NCI-H1417 treated with DMSO at 0.1 percent for 48 hours (cell line): ENCODE measurements at places on chromosomes 1 and 21.
A peak's percentile ranks its signal among the peaks of the same experiment; 100 is the strongest.

DNA sequence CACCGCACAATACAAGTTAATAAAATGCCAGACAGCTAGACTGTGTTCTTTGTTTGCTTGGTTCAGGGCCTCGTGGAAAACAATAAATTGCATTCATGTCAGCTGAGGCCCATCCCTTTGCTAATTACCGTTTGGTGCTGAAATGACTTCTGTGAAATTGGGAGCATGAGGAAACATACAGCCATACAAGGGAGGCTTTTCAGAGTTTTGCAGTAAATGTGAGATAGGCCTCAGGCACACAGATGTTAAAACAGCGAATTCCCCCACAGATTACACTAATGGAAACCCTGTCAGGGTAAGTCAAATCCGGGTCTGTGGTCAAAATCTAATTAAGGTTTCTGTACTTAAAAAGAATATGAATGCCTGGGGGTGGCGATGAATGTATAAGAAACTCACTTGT, 173.5 kb upstream of the LMO4 start:
- no peak for DNase-seq

- no peak for DNase-seq
These were observed 2.4 kb downstream of the PLPP3 start for GRCh38 chr1:56576880-56577405.

- DNase-seq = no peak
These were observed 31.8 kb downstream of the SLC2A1 start for GRCh38 chr1:42926879-42927242.

DNA sequence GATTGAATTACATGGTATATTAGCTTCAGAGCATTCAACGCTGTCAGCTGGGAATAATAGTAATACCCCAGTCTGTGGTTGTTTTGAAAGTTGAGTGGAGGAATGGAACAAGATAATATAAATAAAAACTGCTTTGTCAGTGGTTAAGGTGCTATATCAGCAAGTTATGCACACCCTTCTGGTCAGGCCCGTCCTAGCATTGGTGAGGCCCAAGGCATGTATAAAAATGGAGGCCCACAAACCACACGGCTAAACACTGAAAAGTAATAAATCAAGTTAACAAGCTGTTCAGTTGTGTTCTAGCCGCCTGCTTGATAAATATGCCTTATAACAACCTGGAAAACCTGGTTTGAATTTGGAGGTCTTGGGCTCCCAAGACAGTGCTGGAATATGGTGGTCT, 77.4 kb downstream of the PSMG1 start:
- DNase-seq = no peak

GRCh38 chr21:27885296-27885711, 918.4 kb upstream of the ADAMTS5 start:
- no peak for DNase-seq

DNA sequence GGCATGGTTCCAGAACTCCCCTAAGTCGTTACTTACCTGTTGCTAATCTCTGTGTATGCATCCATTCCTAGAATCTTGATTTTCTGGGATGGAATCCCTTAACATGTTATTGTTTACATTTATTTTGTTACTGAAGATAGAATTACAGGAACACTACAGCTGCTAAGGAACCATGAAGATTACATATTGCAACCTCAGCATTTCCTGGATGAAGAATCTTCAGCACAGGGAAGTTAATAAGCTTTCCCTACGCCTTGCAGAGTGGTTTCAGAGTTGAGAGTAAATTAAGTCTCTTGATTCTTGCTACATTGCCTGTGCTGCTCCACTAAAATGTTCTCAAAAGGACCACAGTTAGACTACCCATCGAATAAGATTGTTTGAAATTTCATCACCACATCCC, 31.4 kb upstream of the GBP6 start:
- DNase-seq = no peak

DNA sequence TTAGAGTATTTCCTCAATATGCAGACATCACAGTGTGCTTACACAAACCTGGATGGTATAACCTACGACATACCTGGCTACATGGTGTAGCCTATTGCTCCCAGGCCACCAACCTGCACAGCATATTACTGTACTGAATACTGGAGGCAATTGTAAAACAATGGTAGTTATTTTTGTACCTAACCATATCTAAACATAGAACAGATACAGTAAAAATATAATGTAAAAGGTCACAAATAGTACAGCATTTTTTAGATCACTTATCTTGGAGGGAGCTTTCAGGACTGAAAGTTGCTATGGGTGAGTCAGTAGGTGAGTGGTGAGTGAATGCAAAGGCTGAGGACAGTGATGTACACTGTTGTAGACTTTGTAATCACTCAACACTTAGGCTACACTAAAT, 492.3 kb downstream of the MRPL39 start:
- DNase-seq = no peak

DNA sequence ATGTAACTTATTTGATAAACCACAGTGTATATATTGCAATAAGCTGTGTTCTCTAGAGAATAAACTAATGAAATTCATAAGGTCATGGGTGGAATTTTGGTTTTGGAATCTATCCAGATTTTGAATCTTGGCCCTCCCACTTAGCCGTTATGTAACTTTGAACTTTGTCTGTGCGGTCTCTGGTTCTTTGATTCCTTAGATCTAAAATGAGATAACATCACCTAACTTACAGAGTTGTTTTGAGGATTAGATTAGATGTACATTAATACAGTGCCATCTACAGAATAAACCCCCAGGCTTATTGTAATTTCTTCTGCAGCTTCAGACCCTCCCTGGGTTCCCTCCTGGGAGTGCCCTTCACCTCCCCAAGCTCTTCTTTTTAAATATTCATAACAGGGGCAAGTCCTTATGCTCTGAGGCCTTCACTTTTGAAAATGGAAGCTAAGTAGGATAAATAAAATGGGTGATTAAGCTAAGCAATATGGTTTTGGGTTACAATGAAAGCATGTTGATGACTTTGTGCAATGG, 124.3 kb downstream of the ATG4C start:
- DNase-seq = no peak

DNA sequence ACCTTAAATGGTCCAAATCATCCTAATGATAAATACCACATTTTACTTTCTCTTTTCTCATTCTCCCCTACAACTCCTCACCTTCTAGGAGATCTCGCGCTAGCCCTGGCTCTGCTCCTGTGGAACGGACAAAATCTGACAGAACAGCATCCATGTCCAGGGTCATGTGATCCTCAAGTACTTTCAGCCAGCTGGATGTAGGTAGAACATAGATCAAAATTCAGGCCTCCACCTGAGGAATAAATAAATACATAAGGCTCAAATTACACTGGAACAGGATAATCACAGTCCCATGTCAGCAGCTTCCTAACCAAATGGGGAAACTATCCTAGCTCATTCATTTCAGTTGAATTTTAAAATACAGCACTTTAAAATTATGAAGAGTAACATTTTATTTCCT, 33.2 kb downstream of the OTUD7B start:
- no peak for DNase-seq

GRCh38 chr1:214753236-214753852, 150.3 kb downstream of the CENPF start:
- no peak for DNase-seq

DNA sequence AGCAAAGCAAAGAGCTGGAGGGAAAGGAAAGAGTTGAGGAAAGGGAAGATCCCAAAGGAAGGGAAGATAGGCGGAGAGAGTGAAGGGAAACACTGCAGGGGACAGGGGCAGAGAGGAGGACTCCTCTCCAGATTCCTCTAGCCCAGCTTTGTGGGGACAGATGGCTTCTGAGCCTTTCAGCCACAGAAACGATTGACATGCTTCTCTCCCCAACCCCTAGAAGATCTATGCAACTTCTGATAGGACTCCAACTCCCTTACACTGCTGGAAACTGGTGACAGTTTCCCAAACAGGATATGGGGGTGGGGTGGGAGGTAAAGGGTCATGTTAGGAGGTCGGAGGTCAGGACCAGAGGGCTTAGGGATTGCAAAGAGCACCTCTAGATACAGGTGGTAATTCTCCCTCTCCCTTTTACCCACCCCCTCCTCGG, 6.5 kb downstream of the MEX3A start:
- no peak for DNase-seq

- DNase-seq = no peak
These were observed 81.7 kb upstream of the ATP1B1 start for GRCh38 chr1:169024800-169025271.

DNA sequence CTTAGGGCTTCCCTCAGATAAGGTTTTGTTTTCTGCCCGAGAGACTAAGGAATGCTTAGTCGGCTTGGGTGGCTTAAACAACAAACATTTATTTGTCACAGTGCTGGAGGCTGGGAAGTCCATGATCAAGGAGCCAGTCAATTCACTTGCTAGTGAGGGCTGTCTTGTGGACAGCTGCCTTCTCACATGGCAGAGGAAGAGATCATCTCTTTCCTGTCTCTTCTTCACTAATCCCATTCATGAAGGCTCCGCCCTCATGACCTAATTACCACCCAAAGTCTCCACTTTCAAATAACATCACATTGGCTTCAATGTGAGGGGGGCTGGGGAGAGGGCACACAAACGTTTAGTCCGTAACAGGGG, 50.5 kb upstream of the IL12RB2 start:
- no peak for DNase-seq

DNA sequence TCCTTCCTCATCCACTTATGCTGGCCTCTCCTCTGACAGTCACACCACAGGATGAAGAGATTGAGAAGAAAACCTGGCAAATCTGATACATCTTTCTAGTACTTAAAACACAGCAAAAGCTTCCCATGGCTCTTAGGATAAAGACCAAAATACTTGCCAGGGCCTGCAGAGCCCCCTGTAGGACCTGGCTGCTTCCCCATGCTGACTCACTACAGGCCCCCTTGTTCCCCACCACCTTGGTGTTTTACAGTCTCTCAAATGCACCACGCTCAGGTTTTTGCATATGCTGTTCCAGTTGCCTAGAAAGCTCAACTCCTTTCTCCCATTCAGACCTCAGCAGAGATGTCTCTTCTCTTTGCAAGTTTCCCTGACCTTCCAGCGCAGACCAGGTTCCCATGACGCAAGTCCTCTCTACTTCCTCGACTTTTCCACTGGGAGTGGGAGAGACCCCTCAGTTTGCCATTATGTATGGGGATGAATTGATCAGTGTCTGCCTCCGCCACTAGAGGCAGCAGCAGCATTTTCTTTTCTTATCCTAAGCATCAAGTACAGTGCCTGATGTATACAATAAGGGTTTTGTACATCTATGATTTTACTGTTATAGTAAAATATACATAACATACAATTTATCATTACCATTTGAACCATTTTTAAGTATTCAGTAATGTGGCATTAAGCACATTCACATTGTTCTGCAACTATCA, 113.8 kb upstream of the C8B start:
- DNase-seq = no peak

DNA sequence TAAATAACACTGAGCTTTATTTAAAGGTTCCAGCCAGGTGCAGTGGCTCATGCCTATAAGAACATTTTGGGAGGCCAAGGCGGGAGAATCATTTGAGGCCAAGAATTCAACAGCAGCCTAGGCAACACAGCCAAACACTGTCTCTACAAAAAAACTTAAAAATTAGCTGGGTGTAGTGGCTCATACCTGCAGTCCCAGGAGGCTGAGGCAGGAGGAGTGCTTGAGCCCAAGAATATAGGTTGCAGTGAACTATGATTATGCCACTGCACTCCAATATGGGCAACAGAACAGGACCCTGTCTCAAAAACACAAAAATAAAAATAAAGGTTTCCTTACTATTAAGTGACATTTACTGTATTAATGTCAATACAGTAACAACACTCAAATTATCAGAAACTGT, 2.1 kb downstream of the TAF12 start:
- no peak for DNase-seq

DNA sequence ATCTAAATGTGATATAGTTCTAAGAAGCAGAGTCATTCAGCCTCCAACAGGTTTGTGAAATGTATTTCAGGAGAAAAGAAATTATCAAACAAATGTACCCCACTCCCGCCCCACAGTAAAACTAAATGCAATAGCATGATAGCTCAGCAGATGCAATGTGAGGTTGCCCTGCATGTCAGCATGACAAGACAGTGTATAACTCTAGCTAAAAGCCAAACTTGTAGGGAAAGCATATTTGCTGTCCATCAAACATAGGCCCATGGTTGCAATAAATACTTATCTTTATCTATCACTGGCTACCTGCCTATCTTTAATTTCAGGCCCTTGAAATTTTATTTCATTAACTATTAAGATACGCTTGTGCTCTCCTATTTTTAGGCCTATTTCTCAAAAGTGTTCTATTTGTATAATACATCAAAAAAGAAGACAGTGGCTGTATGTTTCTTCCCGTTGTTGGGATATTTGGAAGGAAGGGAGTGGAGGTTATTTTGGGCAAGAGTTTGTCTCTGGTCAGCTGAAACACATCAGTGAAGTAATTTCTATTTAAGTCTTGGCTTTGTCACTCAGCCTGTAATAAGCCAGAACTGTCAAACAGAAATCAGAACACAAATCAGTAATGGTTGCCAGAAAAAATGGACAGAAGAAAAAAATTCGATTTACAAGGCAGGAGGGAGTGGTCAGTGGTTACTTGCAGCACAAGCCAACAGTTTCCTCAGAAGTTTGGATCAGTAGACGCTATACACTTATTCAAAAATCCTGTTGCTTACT, 307.4 kb upstream of the ADGRL2 start:
- no peak for DNase-seq

GRCh38 chr1:212353181-212353580, 61.5 kb downstream of the PACC1 start:
- no peak for DNase-seq

- DNase-seq = peak; percentile 80
These were observed 31.4 kb downstream of the CLSTN1 start for GRCh38 chr1:9792156-9793042.

DNA sequence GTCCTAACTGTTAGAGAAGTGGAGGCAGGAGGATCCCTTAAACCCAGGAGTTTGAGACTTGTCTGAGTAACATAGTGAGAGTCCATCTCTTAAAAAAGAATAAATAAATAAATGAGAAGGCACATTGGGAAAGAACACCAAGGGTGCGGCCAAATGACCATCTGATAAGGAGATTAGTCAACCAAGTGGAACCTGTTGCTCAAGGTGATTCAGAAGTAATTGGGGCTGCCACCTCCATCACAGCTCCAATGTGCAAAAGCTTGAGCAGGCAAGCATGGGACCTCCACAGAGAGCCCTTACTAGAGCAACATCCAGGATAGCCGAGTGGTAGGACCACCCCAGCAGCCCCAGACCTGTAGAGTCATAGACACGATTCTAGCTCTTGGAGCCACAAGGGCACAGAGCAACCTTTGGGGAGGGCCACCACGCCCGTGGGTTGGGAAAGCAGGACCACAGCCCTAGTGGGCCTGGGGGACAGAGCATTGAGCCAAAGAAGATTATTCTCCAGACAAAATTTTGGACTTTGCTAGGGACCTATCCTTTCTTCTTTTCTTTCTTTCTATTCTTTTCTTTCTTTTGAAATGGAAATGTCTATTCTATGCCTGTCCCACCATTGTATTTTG, 40.9 kb downstream of the KCNK1 start:
- DNase-seq = no peak

- no peak for DNase-seq
These were observed 229.6 kb upstream of the AJAP1 start for GRCh38 chr1:4424766-4425165.

DNA sequence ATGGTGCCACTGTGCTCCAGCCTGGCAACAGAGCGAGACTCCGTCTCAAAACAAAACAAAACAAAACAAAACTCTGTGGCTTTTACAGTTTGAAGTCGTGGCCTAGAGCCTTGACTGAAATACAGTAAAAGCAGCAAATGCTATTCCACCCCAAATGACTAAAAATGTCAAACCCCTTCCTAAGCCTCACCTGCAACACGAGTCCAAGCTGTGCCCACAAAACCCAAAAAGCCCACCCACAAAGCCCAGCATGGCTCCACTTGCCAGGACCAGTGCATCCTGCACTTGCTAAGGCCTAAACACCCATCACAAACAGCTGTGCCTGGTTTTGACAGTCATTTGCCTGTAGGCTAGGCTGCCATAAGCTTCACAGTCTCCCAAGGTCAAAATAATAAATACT, 21.3 kb downstream of the VAV3 start:
- no peak for DNase-seq

GRCh38 chr1:155006601-155007101, 4.0 kb downstream of the ZBTB7B start:
- no peak for DNase-seq
